ENCODE measurements at places on chromosomes 12 and 14.

DNA sequence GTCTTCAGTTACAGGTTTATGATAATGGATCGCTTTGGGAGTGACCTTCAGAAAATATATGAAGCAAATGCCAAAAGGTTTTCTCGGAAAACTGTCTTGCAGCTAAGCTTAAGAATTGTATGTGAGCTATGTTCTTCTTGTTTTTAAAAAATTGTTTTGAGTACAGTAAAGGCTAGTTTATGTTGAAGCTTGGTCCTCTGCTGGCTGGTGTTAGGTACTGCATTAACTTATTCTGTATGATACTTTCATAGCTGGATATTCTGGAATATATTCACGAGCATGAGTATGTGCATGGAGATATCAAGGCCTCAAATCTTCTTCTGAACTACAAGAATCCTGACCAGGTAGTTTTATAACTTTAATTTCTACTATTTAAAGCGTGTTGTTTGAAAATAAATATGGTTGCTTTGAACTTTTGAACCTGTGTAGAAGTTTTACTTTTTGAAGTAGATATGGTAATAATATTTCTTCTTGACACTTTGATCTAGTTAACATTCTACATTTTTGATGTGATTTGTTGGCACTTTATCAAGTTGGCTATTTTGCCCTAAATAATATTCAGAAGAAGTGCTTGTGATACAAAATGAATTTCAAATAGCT is 55.7 kb downstream of the VRK1 start:
- no peak for DNase-seq

- no peak for DNase-seq
These were observed 137.5 kb downstream of the CCDC91 start for GRCh38 chr12:28327722-28328121.

- DNase-seq = no peak
These were observed 482.2 kb downstream of the SLC16A7 start for GRCh38 chr12:60078026-60078425.

- DNase-seq = no peak
These were observed 20.4 kb downstream of the FOS start for GRCh38 chr14:75299059-75299458.

DNA sequence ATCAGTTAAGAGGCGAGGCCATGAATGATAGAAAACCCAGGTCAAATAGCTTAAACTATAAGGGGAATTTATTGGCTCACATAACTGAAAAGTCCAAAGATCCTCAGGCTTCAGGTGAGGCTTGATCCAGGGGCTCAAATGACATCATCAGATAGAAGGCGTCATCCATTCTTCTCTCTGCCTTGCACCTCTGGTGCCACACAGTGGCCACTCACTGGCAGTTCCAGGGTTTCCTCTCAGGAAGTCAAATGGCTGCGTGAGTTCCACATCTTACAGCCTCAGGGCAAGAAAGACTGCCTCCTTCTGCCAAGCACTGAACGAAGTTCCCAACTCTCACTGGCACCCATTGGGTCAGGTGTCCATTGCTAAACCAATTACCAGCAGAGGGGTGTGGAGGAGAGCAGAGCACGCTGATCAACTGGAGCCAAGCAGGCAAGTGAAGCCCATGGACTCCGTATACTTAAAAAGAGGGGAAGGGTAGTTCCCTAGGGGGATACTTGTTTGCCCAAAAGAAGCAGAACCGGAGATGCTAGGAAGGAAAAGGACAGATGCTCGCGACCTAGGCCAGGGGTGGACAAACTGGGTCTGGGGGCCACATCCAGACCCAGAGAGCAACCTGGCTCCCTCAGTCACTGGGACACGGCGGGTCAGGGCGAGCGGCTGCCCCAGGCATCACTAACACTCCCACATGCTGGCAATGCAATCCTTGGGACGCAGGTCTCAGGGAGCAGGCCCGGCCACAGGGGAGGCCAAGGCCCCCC is 69.3 kb downstream of the SERPINA3 start:
- DNase-seq = no peak

DNA sequence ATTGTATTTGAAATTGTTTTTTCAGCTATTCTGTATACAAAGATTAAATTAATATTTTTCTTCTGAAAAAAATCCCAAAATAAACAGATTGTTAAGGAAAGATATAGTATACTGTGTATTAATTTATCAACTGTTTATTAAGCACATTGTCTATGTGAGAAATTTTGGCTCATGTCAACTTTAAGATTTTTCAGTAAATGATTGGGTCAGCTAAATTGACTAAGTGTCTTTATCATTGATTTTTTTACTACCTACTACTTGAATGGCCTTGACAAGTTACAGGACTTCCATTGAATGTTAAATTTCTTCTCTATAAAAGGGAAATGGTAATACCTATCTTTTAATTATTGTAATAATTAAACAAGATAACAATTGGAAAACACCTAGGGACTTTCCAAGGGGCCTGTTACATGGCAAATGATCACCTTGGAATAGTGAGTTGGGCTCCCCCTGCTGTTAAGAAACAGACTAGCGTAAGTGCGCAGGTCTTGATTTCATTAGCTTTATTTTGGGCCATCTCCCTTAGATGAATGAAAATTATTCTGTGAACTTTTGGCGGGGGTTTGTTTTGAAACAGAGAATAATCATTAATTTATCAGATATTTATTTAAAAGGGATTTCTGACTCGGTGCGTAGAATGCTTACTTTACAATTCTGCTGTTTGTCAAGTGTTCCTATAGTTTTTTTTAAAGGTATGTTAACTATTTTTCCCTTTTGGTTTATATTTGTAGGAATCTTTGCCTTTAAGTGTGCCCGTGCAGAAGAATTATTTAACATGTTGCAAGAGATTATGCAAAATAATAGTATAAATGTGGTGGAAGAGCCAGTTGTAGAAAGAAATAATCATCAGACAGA is 14.5 kb upstream of the CCT2 start:
- DNase-seq = peak; percentile 81

- DNase-seq = no peak
These were observed 26.0 kb downstream of the ZNF664 start for GRCh38 chr12:123998991-123999359.

GRCh38 chr14:54922598-54922997 is 20.0 kb upstream of the GCH1 start:
- DNase-seq = no peak

GRCh38 chr12:101925935-101926334 is 48.6 kb downstream of the DRAM1 start:
- DNase-seq = no peak

GRCh38 chr12:111766608-111767361 is at the start of gene ALDH2:
TSS of gene ALDH2 (plus strand) at chr12:111766933. CDS start at chr12:111766983, 50 bp downstream.
- peak; percentile 71 for DNase-seq

DNA sequence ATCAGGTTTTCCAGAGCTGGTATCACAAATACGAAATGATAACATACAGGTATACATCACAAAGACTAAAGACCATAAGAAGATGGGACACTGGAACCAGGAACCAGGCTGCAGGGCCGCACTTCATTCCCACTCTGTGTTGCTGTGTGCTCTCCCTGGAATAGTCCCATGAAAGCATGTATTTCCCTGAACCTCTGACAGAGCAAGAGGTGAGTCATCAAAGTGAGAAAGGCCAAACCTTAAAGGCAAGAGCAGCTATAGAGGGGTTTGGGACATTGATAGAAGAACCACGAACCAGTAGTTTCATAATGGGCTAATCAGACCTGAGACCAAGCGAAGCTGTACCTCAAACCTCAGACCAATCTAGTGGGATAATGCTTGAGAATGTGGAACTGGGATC is 283.0 kb upstream of the PRKD1 start:
- DNase-seq = no peak

- no peak for DNase-seq
These were observed 48.7 kb downstream of the HEATR5A start for GRCh38 chr14:31371646-31372045.

DNA sequence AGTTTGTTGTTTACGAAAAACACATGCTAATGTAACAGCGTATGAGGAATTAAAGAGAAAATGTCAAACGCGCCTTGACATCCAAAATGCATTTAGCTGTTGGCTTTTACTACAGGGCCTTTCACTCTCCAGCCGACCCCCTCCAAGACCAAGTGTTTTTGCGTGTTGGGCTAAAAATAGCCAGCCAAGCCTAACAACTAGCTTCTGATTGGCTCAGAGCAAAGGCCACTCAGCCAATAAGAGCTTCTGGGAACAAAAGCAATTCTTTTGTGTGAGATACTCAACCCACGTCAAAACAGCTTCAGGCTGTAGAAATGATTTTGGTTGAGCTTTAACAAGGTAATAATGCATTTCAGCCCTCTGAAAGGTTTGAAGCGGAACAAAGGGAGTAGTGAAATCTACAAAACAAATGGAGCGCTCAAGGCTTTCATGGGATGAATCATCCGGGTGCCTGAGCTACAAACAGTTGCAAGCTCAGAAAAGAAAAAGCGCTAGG is 198.7 kb upstream of the DCN start:
- no peak for DNase-seq

DNA sequence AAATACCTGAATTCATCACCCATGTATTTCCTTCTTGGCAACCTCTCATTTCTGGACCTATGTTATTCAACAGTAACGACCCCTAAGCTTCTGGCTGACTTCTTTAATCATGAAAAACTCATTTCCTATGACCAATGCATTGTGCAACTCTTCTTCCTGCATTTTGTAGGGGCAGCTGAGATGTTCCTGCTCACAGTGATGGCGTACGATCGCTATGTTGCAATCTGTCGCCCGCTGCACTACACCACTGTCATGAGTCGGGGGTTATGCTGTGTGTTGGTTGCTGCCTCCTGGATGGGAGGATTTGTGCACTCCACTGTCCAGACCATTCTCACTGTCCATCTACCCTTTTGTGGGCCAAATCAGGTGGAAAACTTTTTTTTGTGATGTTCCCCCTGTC is 356 bp downstream of the OR4Q2 start:
- DNase-seq = no peak
